ENCODE measurements at places on chromosomes 11 and 22.

DNA sequence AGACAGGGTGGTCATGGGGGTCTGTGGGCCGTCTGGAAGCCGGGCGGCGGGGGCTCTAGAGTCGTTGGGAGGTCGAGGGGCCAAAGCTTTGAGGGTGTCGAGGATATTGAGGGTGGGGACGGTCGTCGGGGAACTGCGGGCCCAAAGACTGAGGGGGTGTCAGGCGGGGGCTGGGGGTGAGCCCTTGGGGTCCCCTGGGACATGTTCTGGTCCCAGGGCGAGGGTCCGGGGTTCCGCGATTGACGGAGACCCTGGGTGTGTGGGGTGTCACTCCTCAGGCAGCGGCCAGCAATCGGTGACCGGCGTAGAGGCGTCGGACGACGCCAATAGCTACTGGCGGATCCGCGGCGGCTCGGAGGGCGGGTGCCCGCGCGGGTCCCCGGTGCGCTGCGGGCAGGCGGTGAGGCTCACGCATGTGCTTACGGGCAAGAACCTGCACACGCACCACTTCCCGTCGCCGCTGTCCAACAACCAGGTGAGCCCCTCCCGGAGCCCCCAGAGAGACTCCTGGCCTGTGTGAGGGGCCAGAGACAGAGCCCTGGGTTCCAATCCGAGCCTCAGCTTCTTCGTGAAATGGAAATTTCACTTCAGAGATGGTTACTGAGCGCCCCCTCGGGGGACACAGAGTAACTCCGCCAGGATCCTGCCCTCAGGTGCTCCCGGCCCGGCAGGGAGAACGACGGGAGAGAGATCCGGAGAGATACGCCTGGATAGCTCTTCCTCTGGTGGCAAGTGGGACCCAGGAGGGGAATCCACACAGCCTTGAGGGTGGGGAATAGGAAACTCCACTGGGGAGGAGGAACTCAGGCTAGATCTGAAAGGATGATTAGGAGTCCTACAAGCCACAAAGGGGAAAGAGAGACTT is 714 bp downstream of the SDF2L1 start:
- no peak for DNase-seq

GRCh38 chr11:116422556-116422955 is 350.2 kb downstream of the BUD13 start:
- no peak for DNase-seq

- no peak for DNase-seq
Observed at GRCh38 chr11:17907046-17907445, 105.8 kb downstream of the SERGEF start.

DNA sequence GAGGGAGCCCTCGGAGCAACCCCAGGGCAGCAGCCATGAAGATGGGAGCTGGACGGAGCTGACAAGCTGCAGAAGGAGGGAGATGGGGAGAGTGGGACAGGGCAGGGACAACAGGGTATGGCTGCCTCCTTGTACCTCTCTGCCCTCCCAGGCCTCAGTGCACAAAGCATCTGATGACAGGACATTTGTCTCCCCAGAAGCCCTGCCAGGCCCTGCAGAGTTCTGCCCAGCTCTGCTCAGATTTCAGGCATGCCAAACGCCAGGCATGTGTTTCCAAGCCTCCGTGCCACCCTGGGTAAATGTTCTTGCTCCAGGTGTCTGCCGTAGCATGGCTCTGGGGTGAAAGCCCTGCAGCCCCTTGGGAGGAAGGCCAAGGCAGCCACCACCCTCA is 1.1 kb upstream of the IFITM10 start:
- DNase-seq: no peak

- no peak for DNase-seq
Observed at GRCh38 chr11:110152199-110152598, 59.0 kb downstream of the ZC3H12C start.

GRCh38 chr11:111635706-111636045 is 33.4 kb downstream of the SIK2 start:
- DNase-seq: no peak

GRCh38 chr11:67300756-67301312 is 2.5 kb upstream of the SSH3 start:
- no peak for DNase-seq

GRCh38 chr11:73393479-73394415 is 17.5 kb downstream of the RELT start:
- peak; percentile 38 for DNase-seq

DNA sequence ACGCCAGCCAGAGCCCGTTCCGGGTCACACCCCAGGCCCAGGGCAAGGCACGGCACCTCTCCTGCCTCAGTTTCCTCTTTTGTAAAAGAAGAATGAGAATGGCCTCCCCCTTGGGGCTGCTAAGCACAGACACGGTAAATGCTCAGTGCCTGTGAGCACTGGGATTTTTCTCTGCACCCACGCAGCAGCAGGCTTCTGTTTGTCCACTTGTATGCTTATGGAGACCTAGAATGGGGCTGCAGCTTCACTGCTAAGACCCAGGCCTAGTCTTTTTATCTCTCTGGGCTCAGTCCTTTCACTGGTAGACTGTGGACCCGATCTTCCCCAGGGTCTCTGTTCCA is 1327.9 kb downstream of the TBC1D22A start:
- DNase-seq: no peak

DNA sequence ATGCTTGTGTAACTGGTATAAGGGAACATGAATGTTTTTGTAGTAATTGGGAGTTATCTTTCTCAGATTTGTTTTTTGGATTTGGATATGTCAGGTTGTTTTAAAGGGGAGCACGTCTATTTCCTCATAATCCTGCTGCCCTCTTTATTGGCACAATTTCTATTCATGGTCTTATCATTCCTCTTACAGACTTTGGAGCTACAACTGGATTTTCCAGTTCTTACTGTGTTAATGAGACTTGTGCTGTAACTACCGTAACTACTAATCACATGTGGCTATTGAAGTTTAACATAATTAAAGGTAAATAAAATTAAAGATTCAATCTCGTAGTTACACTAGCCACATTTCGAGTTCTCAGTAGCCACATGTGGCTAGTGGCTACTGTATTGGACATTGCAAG is 1.9 kb downstream of the FDX1 start:
- no peak for DNase-seq

GRCh38 chr22:42743501-42743991 is 22.9 kb upstream of the A4GALT start:
- no peak for DNase-seq

DNA sequence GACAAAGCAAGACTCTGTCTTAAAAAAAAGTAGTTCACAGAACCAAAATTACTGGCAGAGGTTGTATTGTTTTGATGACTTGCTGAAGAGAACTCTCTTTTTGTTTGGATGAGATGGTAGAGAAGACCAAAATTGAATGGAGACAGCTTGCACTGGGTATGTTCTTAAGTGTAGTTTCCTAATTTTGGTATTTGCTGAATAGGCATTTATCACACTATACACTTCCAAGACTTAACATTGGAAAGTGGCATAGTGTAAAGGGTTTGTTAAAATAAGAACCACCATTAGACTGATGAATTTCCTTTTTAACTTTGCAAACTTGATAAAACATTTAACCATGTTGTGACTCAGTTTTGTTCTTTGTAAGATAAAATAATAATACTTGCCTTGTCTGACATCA is 5.3 kb upstream of the DCUN1D5 start:
- no peak for DNase-seq

DNA sequence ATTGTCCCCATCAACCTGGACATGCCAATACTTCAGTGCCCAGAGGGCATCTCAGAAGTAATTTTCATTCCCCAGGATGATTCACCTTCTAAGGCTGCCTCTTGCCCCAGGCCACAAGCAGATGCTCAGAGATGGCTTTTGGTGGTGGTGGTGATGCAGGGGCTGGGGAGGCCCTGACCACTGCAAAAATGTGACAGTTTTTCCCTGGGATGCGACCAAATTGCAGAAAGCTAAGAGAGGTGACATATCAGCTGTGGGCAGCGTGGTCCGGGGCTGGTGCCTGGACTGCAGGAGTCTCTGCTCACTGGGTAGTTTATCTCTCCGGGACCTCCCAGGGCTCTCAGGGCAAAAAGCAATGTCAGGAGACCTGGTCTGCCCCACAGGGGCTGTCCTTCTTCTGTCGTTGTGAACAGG is 39.7 kb upstream of the ACCSL start:
- DNase-seq: no peak

DNA sequence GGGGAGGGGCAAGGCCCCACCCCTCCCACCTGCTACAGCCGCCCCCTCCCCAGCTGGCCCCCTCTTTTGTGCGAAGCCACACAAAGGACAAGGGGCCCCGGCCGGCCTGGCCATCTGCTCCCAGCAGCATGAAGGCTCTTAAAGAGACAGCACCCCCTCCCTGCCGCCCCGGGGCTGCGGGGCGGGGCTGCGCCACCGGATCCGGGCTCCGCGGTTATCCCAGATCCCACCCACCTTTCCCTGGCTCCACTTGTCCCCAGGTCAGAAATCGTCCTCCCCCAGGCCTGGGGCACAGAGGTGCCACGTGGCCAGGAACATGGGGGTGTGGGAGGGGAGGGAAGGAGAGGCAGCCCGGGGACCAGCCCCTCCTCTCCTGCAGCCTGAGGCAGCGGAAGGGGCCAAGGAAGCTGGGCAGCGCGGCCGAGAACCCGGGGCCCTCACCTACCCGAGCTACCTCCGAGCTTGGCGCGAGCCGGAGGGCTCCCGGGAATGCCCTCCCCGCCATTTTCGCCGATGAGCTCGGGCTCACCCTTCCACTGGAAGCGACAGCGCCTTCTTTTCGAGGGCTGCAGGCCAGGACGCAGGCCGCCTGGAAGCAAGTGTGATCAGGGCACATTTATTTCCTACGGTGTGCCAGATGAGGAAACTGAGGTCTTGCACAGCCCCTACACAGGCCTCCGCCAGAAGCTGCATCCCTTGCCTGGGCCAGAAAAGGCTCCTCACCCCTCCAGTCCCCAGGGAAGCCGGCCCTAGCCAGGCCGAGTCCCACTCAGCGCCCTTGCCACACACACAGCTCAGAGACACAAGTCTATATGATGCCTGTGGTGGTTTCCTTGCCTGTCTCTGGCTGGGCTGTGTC is 2.5 kb upstream of the RCOR2 start:
- DNase-seq: no peak

DNA sequence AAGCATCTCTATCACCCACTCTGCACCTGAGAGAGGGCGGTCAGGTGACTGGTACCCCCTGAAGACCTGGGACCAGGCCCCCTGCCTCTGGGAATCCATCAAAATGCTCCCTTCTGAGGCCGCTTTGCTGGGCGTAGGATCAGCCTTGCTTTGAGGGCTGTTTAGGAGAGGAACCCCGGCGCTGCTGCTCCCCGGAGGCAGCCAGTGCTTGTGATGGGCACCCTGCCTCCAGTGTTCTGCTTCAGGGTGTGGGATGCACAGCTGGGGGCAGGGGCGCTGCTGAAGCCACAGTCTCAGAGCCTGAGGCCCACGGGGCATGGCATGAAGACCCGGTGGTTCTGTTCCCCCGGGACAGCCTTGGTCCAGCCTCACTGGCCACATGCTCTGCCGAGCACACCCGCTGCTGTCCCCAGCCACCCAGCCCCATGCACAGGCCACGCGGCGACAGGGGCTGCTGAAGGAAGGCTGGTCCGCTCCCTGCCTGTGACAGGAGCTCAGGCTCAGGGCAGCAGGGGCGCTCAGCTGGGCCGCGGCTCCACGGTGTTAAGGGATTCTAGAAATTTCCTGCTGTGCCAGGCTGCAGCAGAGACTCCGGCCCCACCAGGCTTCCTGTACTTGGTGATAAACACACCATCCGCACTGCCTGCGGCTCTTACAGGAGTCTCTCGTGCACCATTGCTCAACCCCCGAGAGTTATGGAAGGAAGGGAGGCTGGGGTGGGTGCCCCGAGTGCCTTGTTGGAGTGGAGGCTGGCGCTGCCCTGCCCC is 91.0 kb downstream of the KCNQ1 start:
- DNase-seq: no peak

DNA sequence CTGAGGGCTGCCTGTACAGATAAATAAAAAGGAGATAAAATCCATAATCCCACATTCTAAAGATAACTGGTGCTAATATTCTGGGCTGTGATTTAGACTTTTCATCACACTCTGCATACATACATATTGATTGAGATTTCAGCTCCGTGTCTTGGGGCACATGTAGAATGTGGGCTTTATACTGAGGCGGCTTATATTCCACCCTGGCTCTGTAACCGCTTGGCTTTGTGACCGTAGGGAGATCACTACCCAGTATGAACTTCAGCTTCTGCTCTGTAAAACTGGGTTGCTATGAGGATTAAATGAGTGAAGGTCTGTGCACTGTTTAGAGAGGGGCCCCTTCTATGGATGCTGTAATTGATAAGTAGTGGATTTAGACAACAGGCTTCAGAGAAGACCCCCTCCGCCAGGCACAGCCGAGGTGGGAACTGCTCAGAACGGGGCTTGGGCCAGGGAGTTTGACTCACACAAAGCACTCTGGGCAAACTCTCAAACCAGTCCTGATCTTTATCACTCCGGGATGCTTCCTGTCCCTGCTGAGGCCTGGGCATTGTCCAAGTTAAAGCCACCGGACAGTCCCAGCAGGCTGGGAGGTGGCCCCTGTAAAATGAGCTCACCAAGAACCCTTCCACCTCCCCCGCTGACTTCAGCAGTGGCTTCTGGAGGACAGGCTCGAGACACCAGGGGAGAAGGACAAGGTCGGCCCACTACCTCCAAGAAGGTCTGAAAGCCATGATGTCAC is 17.2 kb downstream of the KIAA1671 start:
- DNase-seq: no peak

- DNase-seq: no peak
Observed at GRCh38 chr11:48109046-48109666, 107.5 kb upstream of the OR4B1 start.

DNA sequence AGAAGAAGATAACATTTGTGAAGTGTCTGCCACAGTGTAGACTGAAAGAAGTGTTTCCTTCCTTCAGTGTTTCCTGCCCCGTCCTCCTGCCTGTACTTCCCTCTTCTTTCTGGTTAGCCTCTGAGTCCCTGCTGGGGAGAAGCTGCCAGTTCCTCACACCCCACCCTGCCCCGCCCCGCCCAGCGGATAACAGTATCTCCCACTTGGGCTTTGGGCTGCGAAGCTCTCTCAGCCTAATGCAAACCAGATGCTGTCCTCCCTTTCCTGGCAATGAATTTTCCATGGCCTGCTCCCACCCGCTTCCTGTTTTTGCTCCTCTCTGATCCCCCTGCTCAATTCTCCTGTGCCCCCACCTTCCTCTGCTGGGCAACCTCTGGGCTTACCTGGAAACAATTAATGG is 5.2 kb upstream of the RAB3IL1 start:
- DNase-seq: no peak

DNA sequence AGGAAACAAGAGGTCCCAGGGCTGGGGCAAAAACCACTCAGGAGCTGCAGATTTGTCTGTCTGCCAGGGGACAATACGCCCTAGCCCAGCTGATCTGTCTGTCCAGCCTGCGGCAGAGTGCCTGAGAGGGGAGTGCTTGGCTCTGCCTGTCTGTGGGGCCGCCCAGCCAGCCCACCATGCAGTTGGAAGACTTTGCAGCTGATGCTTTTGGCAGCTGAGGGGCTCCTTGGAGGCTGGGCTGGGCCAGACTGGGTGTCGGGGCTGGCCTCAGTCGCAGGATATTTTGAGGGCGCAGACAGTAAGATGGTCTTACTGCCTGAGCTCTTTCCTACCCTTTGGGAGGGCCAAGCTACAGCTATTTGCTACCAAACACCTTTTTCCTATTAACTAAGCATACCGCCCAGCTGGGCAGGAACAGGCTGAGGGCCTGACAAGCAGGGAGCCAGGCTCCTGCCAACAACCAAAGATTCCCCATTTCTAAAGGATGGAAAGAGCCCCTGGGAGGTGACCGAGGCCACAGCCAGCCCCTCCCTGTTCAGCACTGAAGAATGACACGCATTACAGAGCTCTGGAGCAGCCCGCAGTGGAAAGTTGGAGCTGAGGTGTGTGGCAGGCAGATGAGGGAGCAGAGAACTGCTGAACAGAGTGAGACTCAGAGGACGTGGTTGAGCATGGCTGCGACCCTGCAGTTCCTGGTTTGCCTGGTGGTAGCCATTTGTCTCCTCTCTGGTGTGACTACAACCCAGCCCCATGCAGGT is at the start of gene FAM180B:
Gene FAM180B, plus strand, starts transcription at position 581 of the 758 bp plus-strand sequence. Its CDS starts 91 bp downstream, at position 672.
- DNase-seq: no peak
